ENCODE measurements at places on chromosomes 16 and 17. TPM values are rescaled to one million over a fixed set of nuclear protein-coding genes. Genes with fewer than 3 reads are reported as not detected.

- no peak for DNase-seq
These were observed 77.3 kb downstream of the PHKB start for GRCh38 chr16:47538472-47538871.

- DNase-seq = peak; percentile 83
These were observed 251.9 kb downstream of the PARN start for GRCh38 chr16:14378131-14378551.

DNA sequence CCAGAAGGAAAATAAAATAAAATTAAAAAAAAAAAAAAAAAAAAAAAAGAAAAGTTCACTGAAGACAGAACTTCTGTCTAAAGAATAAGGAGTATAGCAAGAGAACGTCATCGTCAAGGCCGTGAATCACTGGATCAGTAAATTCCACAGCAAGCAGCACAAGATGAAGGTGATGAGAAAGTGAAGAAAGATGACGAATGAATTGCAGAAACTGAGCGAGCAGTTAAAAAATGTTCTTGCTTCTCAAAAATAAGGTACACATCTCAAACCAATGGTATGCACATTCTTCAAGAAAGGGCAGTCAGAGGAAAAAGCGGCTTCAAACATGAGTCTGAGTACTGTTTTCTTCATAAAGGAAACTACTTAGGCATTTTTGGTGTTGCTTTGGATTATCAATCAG lies 104.7 kb downstream of the SMG6 start:
- peak; percentile 86 for DNase-seq

Gene NRN1L
- total RNA-seq = not detected

DNA sequence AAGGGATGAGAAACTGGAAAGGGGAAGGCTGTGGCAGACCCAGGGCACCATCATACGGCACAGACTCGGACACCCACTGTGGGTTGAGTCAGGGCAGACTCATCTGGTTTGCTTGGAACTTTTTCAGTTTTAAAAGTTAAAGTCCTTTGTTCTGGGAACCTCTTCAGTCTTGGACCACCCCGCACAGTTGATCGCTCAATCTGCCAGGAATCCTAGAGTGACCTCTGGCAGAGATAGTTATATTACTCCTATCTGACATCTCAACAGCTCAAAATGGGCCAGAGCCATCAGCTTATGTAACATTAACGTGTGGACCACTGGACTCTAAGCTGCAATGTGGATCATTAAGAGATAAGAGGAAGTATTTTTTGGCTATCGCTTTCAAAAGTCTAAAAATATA lies 164.3 kb downstream of the ABCA8 start:
- no peak for DNase-seq

GRCh38 chr17:63171428-63172393 lies 205.7 kb downstream of the TANC2 start:
- DNase-seq = peak; percentile 23

Gene RAB37
- total RNA-seq = 0.32 TPM

GRCh38 chr17:32664936-32665583 lies 178.3 kb downstream of the CDK5R1 start:
- no peak for DNase-seq

DNA sequence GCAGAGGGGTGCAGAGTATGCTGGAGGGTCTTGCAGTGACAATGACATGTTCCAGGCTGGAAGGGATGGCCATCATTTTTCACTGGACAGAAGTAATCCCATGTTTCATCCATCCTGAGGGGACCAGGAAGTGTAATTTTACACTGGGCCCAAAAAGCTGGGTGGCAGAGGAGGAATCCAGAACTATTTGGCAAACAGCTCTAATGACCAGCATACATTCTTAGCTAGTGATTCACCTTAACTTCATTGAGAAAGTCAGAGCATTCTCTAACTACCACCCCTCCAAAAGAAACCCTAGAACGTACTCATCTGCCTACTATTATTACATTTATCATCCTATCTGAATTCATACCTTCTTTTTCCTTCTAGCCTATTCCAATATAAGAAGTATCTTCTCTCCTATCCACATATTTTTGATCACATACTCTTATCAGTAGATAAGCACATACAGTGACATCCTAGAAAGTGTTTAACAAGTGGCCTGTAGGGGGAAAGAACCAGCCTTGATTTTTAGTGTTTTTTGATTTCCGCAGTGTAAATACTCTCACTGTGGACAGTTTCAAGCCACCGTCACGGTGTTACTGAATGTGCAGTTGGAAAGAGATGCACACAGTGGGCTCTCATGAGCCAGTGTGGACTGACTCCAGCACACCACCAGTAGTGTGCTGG lies 118.1 kb downstream of the FTO start:
- peak; percentile 58 for DNase-seq

Gene PLEKHH3
- 15.1 TPM for total RNA-seq

DNA sequence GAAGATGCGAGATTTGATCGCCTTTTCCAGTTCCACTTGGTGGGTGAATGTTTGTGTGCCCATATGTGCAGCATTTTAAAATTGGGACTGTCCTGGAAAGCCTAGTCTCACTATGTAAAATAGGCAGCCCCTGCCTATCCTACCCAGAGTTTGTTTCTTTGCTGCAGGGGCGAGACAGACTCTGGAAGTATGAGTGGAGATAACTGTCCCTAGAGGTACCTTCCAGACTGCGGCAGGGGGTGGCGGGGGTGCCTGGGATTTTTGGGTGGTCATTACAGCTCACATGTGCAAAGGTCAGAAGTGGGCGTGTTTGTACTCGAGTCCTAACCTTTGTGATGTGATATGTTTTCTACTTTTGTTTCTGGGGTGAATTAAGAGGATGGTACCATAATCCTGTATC lies 36.6 kb downstream of the MPRIP start:
- DNase-seq = no peak

GRCh38 chr17:38735161-38735997 lies 5.2 kb downstream of the CISD3 start:
- DNase-seq = peak; percentile 24

Gene CD300LB
- not detected for total RNA-seq

Data from fibroblast of villous mesenchyme (primary cell).